ENCODE measurements at places on chromosomes 11 and 22.

DNA sequence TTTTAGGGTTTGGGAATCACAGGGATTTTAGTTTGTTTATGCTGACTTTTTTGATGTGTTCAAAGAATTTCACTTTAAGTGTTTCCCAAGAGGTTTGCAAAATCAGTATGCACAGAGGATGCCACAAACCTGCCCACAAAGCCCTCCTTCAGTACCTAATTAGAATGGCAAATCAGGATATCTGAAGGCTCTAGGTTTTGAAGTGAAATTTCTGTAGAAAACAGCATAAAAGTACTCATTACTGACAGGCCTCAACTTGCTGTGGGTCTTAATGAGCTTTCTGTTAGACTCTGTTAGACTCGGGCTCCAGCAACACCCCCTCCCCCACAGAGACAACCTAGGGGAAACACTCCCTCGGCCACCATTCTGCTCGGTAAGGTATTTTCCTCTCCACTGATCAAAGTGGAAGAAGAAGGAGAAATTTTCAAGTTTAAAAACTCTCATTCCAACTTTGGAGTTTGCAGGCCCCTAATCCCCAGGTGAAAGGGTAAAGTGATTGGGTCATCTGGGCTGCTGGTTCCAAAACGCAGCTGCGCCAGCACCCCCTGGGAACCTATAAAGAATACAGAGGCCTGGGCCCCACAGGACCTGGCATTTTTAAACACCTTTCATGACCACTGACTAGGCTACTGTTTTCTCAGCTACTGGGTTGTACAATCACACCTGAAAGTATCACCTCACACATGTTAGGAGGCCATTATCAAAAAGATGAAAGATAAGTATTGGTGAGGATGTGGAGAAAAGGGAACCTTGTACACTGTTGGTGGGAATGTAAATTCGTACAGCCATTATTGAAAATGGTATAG, 67.5 kb downstream of the PLEKHA7 start:
- no peak for DNase-seq

DNA sequence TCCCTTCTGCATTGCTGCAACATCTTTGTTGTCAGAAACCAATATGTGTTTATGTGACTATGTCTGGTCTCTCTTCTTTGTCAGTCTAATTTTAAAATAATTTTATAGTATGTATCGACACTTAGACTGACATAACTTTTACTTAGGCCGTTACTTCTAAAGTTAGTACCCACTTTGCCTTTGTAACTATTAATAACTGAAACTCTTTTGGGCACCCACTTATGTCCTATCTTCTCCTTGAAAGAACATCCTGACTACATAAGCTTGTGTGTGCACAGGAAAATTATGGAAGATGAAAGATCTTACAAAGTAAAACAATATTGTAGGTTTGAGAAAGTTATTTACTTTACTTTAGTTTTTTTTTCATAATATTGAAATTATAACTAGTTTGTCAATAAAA, 230.4 kb upstream of the CCDC179 start:
- DNase-seq: no peak

DNA sequence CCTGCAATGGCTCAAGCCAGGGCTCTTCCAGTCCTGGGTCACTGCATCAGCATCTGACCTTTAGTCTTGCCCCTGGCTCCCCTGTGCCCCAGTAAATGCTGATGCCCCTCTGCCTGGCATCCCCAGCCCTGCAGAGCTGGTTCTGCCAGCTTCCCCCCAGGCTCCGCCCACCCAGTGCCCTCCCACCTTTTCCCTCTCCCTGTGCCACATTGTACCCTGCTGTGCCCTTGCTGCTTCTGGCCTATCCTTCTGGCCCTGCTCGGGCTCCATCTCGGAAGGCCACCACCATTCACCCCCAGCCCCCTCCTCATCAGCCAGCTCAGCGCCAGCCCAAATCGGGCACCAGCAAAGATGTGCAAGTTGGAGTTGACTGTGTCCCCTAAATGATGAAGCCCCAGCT, 7.4 kb downstream of the CAPN5 start:
- DNase-seq: no peak

GRCh38 chr11:114166897-114167323, 107.4 kb downstream of the ZBTB16 start:
- DNase-seq: peak; percentile 69

GRCh38 chr11:5631969-5632635, 7.3 kb downstream of the TRIM34 start:
- no peak for DNase-seq

- DNase-seq: no peak
Observed at GRCh38 chr11:30381879-30382278, 59.0 kb downstream of the ARL14EP start.
